ENCODE measurements at places on chromosomes 1 and 21. TPM values are rescaled to one million over a fixed set of nuclear protein-coding genes. Genes with fewer than 3 reads are reported as not detected.

GRCh38 chr1:8874230-8875201 is 4.0 kb downstream of the ENO1 start:
- no peak for DNase-seq

- peak; percentile 94 for DNase-seq
These were observed 4.4 kb downstream of the DVL1 start for GRCh38 chr1:1344655-1345361.

DNA sequence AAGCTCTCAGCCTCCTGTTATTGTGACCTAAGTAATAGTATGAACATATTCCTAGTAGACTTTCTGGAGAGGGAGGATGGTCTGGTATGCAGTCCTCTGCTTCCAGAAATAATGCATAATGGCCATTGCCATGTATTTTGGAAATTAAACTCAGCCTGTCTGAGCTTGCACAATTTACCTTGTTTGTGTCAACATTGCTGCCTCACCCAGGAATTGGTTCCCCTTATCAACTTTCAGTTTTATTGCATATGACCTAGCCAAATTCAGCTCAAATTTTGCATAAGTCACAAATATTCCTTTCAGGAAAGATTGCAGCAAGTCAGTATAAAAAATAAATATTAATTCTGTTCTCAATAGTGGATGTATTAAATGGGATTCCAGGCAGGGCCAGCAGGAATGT is 101.9 kb upstream of the SLC5A9 start:
- DNase-seq, result no peak

DNA sequence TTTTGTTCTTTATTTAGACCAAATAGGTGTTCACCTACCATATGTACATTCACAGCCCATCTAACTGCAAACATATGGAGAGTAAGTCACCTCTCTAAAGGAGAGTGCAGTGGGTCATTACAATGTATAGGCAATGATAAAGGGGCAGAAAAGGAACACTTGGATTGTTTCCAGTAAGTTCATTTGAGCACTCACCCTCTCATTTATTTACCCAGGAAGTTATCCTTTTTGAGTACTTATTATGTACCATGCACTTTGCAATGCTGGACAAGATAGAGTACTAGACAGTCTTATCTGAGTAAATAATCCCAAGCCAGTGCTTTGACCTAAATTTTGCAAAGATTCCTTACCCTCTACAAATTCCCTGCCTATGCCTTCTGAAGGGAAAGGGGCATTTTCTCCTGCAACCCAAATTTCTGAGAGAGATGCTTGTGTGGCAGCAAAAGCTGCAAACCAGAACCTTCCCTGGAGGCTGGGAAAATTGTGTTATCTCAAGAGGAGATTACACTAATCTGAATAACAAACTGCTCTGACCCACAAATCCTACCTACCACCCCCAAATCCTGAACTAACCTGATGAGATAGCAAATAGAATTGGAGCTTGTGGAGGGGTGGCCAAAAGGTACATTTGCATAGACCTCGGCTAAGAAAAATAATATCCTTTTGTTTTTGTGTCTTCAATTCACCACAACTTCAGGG is 18.6 kb upstream of the RGS8 start:
- no peak for DNase-seq

DNA sequence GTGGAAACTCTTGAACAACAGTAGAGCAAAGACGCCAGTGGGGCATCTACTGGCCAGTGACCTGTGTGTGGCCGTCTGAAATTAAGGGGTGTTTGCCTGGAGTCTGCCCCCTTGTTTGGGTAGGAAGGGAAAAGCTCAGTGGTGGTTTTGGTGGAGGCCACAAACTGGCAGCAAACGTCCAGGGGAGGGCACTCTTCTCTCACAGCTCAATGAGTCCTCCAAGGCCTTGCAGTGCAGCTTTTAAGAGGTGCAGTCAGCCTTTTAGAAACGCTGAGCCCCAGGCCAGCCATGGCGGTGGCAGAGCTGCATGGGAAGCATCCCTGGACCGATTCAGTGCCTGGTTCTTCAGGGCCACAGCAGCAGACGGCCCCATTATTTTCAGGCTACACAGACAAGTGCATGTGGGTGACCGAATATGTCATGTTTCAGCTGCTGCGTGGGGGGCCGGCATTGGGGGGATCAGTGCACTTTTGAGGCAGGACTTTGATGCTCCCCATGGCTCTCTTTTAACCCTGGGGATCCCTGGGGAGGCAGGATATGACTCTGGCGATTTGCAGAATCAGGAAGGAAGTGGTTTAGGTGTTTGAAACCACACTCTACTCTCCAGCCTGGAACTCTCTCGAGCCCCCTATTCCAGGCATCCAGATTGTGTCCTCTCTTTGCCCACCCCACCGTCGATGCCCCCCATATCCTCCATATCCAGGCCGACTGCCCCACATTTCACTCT is 414.0 kb downstream of the PRDM2 start:
- DNase-seq, result peak; percentile 12

DNA sequence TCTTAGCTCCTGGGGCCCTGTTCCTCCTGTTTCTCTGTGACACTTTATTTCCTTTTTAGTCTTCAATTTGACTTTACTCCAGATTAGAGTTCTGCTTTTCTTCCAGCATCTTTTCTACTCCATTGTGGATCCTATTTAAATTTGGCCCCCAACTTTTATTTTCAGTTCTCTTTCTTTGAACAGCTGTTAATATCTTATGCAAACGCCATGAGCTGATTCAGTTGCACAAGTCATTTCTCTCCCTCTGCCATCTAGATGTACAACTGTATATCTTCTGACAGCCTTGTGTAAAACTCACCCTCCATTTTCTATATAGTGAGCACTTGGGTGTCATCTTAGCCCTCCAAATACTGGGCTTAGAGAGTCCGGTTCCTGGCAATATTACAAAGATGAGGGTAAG is 42.2 kb downstream of the SPATA17 start:
- DNase-seq, result no peak

DNA sequence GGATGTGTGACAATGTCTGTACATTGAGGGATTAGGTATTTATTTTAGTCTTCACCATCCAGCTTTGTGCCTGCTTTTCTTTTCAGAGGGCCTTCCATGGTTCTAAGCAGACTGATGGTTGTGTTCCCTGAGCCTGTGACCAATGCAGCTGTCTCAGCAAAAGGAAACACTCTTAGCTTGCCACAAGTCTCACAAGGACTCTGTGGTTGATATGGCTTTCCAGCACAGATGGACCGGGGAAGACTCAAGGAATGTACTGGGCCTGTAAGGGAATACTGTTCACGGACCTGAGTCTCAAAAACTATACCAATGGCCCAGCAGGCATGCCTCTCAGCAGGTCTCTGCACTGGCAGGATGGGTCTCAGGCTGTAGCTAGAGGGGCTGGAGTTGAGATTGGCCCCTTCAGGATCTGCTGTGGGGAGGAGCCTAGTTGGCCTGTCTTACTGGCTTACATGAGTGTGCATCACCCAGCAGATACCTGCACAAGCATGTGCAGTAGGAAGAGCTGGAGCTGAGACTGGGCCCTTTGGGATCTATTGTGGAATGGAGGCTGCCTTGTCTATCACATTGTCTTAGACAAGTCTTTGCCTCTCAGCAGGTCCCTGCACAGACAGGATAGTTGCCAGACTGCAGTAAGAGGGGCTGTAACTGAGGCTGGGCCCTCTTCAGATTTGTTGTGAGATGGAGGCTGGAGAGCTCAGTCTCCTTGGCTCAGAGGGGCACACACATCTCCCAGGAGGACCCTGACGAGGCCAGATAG is 52.0 kb upstream of the PDC start:
- DNase-seq, result no peak

DNA sequence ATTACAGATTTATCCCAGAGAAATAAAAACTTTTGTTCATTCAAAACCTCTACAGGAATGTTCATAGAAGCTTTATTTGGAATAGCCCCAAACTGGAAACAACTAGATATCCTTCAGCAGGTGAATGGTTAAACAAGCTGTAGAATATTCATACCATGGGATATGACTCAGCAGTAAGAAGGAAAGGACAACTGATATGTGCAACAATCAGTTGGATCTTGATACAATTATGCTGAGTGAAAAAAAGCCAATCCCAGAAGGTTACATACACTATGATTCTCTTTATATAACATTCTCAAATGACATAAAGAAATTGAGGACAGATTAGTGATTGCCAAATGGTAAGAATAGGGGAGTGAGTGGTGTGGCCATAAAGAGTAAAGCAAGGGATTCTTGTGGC is 376.7 kb downstream of the S1PR1 start:
- DNase-seq, result peak; percentile 50

DNA sequence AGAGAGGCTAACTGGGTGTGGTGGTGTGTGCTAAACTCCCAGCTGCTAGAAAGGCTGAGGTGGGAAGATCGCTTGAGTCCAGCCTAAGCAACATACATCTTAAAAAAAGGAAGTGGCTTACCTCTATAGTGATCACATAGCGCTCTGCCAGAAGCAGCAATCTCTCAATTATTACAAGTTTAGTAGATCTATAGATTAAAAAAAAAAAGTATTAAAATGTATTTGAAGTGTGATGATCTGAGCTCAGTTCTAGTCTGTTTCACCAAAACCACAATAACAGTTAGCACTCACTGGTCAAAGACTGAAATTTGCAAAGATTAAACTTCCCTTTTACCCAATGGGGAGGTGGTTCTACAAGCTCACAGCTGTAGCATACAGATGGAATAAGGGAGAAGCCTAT is 76.3 kb downstream of the USP24 start:
- no peak for DNase-seq

DNA sequence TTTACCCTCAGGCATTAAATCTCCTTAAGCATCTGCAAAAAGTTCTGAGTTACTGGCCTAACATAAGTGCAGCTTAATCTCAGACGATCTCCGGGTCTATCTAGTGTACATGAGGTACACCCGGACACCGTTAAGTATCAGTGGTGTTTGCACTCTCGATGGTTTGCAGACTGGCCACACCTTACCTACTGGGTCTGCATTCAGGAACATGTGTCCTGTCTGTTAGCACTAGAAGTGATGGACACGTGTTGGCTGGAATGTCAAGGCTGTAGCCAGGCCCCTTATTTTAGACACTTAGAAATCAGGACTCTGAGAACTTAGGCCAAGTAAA is 783 bp upstream of the AGL start:
- peak; percentile 1 for DNase-seq

GRCh38 chr1:57319791-57320190 is 104.1 kb downstream of the DAB1 start:
- no peak for DNase-seq

DNA sequence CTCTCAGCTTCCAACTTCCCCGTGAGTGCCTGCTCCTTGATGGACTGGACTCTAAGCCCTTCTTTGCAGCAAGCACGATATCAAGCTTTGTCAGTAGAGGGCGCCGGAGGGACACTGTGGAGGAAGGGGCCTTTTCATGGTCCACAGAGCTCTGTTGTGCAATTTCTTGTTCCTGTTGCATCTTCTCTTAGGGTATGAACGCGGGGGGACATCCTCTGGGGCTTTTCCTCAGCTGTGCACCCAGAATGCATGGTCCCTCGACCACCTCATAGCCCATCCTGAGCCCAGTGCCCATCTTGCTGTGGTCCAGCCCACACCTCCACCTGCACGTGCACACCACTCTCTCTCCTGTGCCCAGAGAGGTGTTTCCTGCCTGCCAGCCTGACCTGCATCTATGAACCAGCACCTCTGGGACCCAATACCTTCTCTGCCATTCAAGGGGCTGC is 556.8 kb downstream of the PTPRU start:
- DNase-seq, result peak; percentile 76

GRCh38 chr21:46295996-46296752 is 10.0 kb downstream of the YBEY start:
- DNase-seq, result no peak

DNA sequence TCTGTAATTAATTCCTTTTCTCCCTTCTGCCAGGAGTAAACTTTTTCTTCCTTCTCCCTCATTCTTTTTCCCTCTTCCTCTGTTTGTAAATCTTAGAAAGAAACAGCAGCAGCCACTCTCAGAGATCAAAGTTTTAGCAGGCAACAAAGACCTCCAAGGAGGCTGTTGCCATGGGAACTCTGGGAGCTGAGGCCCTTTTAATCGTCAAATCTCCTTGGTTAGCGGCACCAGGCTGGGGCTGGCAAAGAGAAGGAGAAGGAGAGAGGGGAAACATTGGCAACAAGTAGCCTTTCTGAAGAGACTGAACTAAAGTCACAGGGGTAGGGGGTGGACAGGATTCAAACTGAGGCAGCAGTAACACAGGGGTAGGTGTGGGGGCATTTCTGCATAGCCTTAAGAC is 25.2 kb downstream of the ILDR2 start:
- DNase-seq, result no peak

ERICH3 gene
- total RNA-seq, result not detected

LIN28A gene
- total RNA-seq, result not detected

HSD17B7 gene
- total RNA-seq, result 28.2 TPM

MEX3A gene
- 3.4 TPM for total RNA-seq
